ENCODE measurements at places on chromosomes 13 and 19.

GRCh38 chr19:20431826-20432225, 133.8 kb downstream of the ZNF737 start:
- no peak for DNase-seq

GRCh38 chr19:35119091-35119490, 3.5 kb downstream of the FXYD3 start:
- DNase-seq: no peak

DNA sequence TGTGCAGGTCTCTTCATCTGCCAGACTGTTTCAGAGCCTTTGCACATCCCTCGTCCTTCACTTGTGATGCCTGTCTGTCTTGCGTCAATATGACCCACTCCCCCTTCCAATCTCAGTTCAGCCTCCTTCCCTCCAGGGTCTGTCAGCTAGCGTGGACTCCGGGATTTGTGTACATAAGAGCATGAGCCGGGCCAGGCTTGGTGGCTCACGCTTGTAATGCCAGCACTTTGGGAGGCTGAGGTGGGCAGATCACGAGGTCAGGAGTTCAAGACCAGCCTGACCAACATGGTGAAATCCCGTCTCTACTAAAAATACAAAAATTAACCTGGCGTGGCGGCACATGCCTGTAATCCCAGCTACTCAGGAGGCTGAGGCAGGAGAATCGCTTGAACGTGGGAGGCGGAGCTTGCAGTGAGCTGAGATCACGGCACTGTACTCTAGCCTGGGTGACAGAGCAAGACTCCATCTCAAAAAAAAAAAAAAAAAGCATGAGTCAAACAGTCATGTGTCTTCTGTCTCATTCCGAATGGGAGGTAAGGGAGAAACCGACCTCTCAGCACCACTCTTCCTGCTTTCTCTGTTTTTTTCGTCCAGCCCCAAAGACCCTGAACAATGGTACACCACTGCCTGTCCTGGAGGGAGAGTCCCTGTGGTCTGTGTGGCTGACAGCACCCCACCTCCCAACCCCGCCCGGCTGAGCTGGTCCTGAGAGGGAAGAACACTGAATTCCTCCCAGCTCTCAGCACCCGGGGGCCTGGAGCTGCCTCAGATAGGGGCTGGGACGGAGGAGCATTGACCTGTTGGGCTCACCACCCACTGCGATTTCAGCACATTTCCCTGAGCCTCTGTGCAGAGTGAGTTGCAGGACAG, 2.4 kb upstream of the SIGLEC9 start:
- DNase-seq: no peak

DNA sequence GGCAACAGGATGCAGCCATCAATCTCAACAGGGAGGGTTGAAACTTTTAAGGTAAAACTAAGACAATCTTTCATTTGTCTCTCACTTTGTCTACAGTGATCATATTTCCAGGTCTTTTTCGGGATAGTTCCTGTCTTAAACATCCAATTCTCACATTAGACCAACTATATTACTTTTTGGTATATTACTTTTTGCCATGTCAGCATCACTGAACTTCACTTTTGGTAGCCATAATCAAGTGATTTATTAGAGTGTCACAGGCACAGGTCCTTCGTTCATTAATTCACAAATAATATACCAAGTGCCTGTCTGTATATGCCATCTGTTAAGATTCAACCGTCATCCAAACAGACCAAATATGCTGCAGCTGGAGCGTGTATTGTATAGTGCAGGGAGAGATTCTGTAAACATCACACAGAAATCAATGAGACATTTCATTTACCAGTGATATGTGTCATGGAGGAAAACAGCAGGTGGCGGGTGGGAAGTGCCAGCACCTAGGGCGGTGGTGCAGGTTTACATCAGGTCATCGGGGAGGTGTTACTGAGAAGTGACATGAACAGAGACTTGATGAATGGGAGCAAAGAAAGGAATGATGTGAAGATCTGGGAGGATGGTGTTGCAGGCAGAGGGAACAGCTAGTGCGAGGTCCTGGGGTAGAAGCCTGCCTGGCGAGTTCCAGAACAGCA, 24.9 kb downstream of the ARHGEF7 start:
- no peak for DNase-seq

All from stimulated activated CD4-positive, alpha-beta T cell treated with anti-CD3 and anti-CD28 coated beads, Interleukin-12 subunit alpha, Interleukin-12 subunit beta, amount 100 ng/mL, for 4 hours (primary cell).